Astrocyte (in vitro differentiated cells and primary cell): ENCODE measurements at places on chromosomes 1 and 21. TPM values are rescaled to one million over a fixed set of nuclear protein-coding genes. Genes with fewer than 3 reads are reported as not detected.

The SLC45A3 gene
- total RNA-seq = 6.8 and 7.1 TPM in 2 replicates

The SERINC2 gene
- total RNA-seq = 29.4 and 30.4 TPM in 2 replicates

The CYP4A11 gene
- not detected in 2 replicates for total RNA-seq

The SLC44A3 gene
- total RNA-seq = 3.7 and 4.7 TPM in 2 replicates

The SYPL2 gene
- total RNA-seq = 0.70 and 0.77 TPM in 2 replicates

The ABCA4 gene
- total RNA-seq = 0.14 and 0.20 TPM in 2 replicates

The ITLN2 gene
- not detected in 2 replicates for total RNA-seq

- DNase-seq = peak; percentile 53
These were observed 104.4 kb downstream of the OMA1 start for GRCh38 chr1:58442114-58442513.

DNA sequence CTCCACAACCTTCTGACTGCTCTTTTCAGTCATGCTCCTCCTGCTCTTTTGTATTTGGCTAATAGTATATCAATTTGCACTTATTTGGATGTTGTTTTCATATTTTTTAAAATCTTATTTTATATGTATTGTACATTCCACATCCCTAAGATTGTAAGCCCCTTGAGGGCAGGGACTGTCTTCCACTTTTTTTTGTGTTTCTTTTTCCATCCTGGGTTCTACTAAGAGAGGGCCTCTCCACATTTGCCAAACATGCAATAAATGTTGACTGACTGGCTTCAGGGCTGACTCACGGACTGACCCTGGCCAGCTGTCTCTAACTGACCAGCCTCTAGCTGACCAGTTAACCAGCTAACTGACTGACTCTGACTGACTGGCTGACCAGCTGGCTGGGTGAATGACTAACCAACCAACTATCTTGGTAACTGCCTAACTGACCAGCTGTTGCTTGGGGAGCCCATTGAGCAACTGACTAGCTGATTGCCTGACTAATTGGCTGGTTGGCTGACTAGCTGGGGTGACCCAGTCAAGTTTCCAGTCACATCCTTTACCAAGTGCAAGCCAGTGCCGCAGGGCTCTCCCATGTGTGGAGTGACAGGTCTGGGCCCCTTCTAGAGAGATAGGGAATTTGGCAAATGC, 16.1 kb downstream of the CSF1 start:
- DNase-seq = peak; percentile 69

- DNase-seq = no peak
These were observed 50.9 kb upstream of the AJAP1 start for GRCh38 chr1:4603295-4604110.

DNA sequence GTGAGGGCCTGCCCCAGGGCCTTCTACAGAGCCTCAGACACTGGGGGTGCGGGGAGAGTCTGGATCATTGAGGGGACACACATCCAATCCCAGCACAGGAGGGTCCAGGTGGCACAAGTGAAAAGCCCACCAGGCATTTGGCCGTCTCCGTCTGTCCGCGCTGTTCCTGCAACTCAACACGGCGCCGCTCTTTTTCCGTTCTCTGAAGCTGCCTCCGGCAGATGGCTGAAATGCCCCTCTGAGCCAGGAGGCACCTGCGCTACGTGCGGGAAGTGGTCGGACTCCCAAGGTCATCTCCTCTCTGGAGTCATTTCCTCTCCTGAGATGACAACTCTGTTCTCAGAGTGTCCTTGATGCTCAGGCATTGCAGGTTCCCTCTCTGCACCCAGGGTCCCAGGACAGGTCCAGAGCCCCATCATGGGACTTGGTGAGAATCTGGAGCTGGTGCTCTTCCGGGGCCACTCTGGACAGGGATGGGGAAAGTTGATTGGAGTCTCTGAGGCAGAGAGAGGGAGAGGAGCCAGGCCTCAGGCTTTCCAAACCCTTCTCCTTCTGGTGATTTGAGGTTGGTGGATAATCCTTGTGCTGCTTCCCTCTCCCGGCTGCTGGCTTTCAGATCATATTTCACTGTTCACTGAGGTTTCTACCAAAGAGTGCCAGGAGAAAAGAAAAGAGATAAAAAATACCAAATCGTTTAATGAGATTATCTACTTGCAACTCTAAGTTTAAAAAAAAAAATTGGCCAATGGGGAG, 14.0 kb upstream of the MIXL1 start:
- no peak for DNase-seq

DNA sequence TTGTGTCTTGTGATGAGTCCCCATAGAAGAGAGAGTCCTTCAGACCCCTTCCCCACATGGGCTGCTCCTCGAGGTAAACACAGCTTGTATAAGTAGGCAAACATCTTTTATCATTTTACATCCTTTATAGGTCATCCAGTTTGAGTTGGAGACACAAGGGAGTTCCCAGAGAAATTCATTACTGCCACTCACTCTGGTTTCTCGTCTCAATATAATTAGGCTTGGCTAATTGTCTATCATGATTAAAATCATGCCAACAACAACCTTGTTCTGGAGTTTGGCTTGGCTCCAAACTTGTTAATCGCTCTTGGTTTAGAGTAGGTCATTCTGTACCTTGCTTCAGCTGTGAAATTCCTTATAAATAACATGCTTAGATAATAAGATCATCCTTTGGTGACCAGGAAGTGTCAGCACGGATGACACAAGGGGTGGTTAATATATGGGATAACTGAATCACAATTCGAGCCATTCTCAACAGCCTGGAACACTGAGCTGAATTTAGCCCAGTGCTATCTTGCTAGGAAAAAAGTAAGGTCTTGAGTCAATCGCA, 70.7 kb upstream of the DAB1 start:
- no peak for DNase-seq

DNA sequence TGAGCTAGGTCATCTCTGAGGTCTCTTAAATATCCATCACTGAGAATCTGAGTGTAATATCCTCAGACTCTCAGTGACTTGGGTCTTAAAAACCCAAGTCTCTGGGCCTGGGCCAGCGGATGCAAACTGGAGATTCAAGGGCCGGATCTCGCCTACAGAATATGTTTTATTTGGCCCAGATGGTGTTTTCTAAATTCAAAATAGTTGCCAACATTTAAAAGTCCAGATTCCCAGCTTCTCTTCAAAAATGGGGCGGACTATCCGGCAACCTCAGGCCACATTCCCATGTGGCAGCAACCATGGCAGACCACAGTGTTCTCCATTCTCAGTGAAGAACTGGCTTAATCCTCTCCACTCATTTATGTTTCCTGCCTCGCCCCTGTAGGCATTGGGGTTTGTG, 12.7 kb upstream of the HEYL start:
- no peak for DNase-seq

DNA sequence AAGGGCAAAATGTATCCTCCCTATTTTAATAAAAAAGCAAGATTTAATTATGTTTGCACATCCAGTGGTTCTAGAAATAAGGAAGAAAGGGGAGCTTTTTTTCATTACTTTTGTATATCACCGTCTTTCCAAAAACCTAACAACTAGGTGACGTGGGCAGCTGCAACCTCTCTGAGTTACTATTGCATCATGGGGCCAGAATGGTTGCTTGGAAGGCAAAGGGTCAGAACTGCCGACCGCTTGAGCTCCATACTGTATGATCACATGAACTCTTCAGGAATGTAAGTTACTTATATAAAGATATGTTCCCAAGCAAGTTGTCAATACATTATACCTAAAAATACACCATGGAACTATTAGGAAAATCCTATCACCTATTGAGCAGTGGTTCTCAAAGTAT, 85.6 kb upstream of the HIVEP3 start:
- no peak for DNase-seq

DNA sequence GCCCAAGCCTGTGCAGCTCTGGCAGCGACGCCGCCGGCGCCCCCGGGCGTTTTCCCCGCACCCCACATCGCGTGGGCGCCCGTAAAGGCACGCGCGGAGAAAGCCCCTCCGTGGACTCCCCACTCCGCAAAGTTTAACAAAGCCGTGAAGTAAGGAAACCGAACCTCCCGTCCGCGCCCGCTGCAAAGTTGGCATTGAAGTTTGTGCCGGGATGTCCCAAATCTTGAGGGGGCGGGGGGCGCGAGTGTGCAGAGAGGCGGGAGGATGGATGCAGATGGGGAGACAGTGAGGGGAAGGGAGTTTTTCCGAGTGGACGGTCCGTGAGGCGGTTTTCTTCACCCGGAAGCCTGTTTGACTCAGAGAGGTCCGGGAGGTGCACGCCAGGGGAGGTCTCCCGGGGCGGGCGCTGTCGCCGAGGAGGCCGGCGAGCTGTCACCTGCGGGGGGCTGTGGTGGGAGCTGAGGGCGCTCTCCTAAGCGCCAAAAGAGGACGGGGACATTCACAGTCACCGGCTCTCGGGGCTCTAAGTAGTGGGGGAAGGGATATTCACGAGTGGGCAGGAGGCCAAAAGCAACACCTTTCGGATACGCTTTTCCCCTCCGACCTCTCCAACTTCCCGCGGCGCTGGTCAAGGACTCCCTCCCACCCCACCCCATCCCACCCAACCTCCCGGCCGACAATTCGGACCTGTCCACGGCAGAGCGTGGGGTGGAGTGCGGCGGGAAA, 1.3 kb downstream of the WLS start:
- no peak for DNase-seq

- DNase-seq = peak; percentile 46
These were observed 34.9 kb upstream of the VASH2 start for GRCh38 chr1:212915245-212916091.

GRCh38 chr1:94903280-94904009, 23.5 kb downstream of the CNN3 start:
- DNase-seq = peak; percentile 63
